T-helper 2 cell (primary cell): ENCODE measurements at places on chromosomes 4 and X.

GRCh38 chr4:88043586-88044340 lies 36.3 kb downstream of the PKD2 start:
- no peak for DNase-seq

- peak; percentile 83 for DNase-seq
Observed at GRCh38 chr4:100823066-100823992, 305.5 kb upstream of the EMCN start.

DNA sequence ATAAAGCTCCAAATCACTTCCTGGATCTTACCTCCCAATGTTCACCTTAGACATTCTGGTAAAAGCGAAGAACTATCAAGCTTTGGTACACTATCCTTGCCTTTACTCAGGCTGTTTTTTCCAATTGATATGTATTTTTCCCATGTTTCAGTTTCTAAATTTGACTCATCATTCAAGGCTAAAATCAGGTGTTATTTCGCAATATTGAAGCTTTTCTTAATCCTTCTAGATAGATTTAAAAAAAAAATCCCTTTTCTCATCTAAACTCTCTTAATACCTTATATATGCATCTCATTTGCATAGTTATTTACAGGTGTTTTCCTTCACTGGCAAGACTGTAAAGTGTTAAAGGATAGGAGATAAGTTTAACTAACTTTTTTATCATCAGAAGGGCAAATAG lies 608.1 kb upstream of the FAM241A start:
- DNase-seq = no peak

DNA sequence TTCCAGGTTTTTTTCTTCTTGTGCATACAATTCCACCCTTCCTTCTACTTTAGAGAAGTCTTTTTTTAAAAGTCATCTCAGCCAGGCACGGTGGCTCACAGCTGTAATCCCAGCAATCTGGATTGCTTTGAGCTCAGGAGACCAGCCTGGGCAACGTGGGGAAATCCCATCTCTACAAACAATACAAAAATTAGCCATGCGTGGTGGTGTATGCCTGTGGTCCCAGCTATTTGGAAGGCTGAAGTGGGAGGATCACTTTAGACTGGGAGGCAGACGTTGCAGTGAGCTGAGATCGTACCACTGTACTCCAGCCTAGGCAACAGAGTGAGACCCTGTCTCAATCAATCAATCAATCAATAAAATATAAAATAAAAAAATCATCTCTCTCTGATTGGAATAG lies 14.8 kb downstream of the ELOVL6 start:
- no peak for DNase-seq

GRCh38 chrX:19544693-19545305 lies 29.5 kb upstream of the MAP3K15 start:
- DNase-seq = peak; percentile 45

- DNase-seq = no peak
Observed at GRCh38 chrX:140918398-140919038, 83.9 kb upstream of the SPANXB1 start.

DNA sequence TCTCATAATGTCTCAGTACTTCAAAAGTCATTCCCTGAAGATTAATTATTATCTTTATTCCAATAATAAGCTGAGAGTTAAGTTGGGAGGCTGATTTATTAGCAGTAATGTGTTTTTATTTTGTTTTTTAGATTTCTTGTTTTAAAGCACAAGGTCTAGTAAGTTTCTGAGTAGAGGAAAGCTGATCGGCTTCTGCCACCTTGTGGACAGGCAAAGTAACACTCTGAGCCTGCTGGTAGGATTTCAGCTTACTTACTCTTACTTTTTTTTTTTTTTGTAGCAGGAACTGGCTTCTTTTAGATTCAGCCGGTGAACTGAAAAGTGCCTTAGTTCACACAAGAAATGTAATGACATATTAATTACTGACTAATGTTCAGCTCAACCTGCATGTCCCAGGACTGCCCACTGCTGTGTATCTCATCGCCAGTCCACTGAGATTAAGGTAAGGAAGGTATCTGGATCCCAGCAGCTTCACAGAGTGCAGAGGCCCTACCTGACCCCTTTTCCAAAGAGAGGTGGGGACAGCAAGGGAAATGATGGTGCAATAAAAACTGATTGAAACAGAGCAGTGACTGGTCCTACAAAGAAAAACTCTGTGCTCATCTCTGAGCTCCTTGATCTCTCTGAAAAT lies 126.5 kb downstream of the ADGRA3 start:
- DNase-seq = no peak

- no peak for DNase-seq
Observed at GRCh38 chr4:42397635-42398170, 415 bp downstream of the SHISA3 start.

GRCh38 chr4:149980941-149981340 lies 97.3 kb upstream of the DCLK2 start:
- no peak for DNase-seq

DNA sequence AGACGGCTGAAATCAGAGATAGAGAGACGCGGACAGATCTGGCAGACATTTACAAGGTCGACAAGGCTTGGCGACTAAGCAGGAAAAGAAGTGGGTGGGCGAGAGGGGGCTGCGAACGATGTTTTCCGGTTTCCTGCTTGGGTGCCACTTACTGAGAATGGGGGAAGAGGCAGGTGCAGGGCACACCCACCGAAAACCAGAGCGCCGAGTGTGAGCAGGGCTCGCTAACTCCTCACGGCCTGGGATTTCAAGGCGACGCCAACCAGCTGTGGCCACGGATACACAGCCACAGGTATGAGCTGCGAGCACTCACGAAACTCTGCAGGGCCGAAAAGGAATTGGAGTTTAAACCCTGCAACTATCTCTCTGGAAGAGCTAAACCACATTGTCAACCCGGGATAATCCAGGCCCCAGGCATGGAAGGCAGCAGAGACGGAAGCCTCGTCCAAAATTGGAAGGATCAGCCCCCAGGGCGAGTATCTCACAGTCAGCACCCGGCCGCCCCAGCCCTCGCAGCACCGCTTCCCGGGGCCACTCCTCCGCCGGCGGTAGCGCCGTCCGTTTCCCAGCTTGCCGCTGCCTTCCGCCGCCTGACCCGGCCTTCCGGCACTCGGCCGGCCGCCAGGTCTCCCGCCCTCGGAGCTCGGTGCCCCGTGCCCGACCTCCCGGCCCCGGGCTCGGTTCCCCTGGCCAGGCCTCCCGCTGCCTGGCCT lies 778 bp downstream of the CASP3 start:
- DNase-seq = peak; percentile 17

- no peak for DNase-seq
Observed at GRCh38 chr4:168515222-168516011, 18.6 kb downstream of the PALLD start.

DNA sequence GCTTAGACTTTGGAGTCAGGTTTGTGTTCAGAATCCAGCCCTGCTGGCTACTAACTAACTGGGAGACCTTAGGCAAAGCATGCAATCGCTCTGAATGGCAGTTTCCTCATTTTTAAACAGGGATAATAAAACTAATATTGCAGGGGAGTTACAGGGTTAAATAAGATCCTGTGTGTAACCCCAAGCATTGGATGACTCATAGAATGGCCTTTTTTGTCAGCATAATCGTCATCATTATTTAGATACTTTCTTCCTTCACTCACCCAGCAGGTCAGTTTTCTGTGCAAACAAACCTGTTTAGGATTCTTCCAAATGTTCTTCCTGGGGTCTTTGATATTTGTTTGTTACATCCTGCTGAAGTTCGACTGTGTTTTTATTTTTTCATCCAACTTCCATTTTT lies 208.2 kb downstream of the EVC2 start:
- DNase-seq = no peak

GRCh38 chr4:161704653-161705052 lies 459.1 kb downstream of the FSTL5 start:
- DNase-seq = no peak

DNA sequence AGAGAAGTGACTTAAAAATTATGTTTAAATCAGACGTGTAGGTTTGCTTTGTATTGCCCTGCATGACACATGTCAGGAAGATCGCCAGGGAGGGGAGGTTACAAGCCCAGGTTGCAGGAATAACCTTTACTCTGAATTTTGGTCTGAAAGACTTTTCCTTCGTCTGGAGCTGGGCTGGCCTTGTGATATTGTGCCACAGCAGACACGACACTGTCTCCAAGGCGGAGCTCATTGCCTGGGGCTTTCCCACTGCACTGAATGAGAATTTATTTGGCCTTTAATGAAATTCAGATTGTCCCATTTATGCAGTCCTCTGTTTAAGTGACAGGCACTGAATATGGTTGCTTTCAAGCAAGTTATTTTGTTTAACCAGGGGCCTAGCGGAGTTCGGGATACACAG lies 45.1 kb downstream of the RHOH start:
- no peak for DNase-seq

DNA sequence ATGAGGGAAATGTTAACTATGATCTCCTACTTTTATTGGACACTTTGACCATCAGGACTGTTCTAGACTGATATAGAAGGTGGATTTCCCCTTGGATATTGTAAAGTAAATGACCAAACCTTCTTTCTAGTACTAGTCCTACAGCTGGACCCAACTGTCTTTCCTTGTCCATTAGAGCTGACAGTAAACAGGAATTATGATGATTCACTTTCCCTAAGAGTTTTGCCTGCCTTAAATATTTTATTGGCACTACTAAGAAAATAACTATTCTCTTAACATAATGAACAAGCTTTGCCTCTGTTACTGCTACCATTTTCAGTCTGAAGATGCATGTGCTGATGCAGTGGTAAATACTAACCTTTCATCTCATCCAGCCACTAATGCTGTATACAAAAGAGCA lies 915.4 kb downstream of the CENPC start:
- no peak for DNase-seq
